ENCODE measurements at places on chromosomes 1 and 21.

- DNase-seq = peak; percentile 79
Observed at GRCh38 chr1:16076031-16076864, 2.8 kb upstream of the FAM131C start.

DNA sequence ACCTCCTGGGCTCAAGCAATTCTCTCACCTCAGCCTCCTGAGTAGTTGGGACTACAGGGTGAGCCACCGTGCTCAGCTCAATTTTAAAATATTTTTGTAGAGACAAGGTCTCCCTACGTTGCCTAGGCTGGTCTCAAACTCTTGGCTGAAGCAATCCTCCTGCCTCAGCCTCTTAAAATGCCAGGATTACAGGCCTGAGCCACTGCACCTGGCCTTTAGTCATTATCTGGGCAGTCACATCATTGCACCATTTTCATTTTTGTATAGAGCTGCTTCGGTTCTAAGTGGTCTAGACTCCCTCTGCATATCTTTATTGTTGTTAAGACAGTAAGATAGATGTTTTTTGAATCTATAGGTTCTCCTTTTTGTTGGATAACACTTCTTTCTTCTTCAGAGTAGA is 39.9 kb downstream of the ATF3 start:
- no peak for DNase-seq

DNA sequence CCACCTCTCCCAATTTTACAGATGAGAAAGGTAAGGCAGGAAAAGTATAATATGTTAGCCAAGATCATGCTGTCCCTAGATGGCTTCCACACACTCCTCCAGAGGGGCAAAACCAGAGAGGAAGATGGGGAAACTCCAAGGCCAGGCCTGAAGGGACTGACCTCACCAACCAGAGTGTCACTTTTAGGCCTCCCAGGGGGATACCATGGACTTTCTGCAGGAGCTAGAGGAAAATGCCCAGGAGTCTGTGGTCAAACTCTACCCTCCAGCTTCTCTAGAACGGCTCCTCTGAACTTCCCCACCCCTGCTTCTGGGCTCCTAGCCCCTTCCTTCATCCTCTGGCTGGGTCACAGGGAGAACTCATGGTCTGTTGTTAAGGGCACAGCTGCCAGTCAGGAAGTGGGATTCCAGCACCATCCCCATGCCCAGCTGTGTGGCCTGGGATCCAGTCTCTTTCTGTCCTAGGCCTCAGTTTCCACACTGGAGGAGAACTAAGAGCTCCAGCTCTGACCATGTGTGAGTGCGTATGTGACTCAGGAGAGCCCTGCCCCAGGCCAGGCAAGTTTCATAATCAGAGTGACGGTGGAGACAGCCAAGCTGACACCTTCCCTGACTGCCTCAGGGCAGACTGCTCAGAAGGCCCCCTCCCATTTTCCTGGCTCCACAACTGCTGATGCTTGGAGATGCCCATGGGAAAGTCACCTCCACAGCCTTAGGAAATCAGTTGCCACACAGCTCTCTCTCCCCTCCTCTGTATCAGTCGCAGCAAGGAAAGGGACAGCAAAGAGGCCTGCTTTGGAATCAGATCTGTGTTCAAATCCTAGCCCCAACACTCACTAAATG is 1.9 kb downstream of the IGSF8 start:
- no peak for DNase-seq

GRCh38 chr1:202187041-202187671 is 6.4 kb upstream of the LGR6 start:
- no peak for DNase-seq

GRCh38 chr21:35599164-35599563 is 461.2 kb downstream of the SETD4 start:
- DNase-seq = no peak

DNA sequence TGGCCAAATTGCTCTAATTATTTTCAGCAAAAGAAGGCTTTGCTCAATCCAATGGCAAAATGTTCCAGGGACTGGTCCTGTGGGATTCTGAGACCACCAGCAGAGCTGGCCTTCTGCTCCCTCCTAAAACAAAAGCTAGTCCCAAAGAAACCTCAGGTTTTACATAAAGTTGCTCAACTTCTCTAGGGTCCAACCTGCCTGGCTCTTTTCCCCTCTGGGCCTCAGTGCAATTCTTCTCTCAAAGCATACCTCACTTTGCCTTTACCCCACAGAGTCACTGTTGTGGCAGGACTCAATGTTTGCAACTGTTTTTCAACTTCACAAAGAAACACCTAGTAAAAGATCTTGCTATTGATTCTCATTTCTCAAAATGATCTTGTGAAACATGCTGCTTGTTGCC is 39.8 kb downstream of the TBX15 start:
- DNase-seq = no peak

DNA sequence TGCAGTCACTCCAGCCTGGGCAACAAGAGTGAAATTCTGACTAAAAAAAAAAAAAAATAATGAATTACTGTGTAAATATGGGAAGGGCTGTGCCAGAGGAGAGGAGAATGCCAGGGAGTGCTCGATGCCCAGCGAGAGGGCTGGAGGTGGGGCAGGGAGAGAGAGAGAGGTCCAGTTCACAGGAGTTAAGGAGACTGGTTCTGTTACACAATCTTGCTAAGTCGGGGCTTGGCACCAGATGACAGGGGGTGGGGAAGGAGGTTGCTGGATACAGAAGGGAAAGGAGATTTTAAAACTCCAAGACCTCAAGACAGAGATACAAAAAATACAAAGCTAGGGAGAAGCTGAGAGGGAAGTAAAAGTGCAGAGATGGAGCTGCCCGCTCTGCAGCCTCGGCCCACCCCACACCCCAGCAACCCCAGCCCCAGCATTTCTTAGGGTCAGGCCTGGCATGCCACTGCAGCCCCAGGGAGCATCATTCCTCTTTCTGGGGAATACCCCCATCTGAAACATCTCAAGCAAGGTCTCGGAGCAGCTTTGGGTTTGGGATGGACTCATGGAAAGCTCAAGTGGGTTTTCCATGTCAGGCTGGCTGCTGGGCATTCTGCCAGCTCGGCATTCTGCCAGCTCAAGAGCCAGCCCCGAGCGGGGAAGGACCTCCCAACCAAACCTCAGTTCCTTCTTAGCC is 991 bp downstream of the SELENBP1 start:
- peak; percentile 22 for DNase-seq

GRCh38 chr1:210746024-210746731 is 387.8 kb downstream of the KCNH1 start:
- DNase-seq = no peak

DNA sequence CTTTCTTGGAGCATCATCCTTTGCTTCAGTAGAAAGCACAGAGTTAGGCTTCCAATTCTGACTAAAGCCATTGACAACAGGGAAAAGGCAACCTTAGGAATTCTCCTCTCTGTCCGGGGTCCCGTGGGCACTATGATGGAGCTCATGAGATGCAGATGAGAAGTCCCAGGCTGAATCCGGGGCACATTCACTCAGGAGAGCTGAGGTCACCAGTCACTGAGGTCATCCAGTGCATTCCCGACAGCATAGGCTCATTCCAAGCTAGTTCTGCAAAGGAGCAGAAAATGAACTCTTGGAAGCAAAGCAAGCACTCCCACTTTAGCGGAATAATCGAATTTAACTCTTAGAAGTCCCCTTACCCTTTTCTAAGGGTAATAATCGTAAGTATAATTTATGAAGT is 6.8 kb downstream of the CR1 start:
- DNase-seq = no peak

DNA sequence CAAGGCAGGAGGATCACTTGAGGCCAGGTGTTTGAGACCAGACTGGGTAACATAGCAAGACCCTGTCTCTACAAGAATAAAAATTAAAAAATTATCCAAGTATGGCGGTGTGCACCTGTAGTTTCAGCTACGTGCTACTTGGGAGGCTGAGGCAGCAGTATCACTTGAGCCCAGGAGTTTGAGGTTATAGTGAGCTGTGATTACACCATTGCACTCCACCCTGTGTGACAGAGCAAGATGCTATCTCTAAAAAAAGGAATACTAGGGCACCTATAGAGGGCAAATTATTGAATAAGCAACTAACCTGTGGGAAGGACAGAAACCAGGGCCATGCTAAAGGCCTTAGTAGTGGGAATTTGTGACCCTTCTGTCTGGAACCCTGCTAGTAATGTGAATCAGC is 86.1 kb downstream of the TENT5C start:
- DNase-seq = no peak

GRCh38 chr1:204469304-204469703 is 25.3 kb downstream of the PIK3C2B start:
- DNase-seq = no peak

GRCh38 chr1:28853093-28853742 is 41.2 kb downstream of the OPRD1 start:
- no peak for DNase-seq

DNA sequence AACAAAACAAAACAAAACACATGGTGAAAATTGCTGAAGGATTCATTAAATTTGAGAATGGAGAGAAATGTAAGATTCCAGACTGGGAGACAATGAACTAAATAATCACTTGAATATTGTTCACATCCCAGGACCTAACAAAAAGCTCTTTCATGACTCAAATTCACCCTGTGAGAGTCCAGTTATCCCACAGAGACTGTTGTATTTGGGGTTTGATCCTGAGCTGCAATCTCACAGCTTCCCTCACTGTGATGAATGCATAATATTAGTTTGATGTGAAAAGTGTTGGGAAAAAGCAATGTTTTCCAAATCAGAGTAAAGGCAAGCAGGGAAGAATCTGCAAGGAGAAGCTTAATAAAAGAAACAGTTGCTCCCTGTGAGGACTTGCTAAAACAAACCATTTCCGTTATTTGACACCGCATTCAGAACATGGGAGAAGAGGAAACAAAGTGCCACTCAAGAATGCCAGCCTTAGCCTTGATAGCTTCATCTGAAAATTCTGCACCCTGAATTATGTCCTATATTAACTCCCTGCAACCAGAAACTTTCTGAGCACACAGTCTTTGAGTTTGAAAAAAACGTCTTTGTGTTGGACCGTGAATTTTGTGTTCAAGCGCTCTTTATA is 208.8 kb downstream of the DAB1 start:
- DNase-seq = no peak

- no peak for DNase-seq
Observed at GRCh38 chr1:180536821-180537372, 21.9 kb upstream of the OVAAL start.

- peak; percentile 42 for DNase-seq
Observed at GRCh38 chr1:43688594-43689000, 18.7 kb upstream of the ST3GAL3 start.

DNA sequence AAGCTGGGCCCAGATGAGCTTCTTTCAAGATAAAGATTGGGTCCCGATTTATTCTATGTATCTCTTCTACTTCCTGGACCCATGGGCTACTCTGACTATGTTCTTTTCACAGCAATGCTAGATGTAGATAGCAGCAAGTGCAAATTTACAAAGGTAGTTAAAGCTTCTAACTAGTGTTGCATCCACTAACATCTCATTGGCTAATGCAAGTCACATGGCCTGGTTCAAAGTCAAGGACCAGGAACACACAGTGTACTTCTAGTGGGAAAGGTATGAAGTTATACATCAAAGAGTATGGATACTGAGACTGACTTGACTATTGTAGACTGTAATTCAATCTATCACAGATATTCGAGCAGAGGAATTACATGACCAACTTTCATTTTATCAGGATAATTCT is 588.8 kb downstream of the PLA2G4A start:
- no peak for DNase-seq

- DNase-seq = no peak
Observed at GRCh38 chr1:241356519-241357365, at the start of gene RGS7. Gene RGS7 (minus strand): TSS chr1:241357205.

DNA sequence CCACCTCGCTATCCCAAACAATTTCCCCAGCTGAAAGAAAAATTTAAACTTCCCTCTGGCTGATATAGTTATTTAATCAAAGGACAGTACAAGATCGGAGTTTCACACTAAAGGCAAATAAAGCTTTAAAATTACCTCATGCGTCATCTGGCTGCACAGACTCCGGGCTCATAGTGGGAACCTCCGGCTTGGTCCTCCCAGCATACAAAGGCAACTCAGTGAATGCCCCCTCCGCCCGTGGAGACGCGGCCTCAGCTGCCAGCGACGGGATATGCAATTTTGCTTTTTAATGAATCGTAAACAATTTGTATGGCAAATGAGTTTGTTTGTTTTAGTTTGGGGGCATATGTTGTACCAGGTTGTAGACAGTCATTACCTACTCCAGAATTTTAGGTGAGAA is 214.6 kb upstream of the NFIA start:
- DNase-seq = no peak

DNA sequence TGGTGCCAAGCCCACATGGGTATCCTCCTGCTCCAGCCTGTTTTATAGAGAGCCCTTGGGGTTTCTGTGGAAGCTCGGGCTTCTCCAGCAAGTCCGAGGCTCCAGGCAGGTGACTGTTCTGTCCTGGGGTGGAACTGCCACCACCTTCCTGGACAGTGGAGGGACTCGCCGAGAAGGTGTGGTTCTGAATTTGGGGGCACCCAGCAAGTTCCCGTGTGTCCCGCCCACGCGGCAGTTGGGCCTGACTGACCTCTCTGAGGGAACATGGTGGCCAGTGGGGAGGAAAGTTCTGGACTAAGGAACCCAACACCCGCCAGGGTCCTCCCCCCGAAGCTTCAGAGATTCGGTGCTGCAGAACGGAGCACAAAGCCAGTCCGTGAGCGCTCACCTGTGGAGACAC is 158.1 kb upstream of the C1orf174 start:
- no peak for DNase-seq

DNA sequence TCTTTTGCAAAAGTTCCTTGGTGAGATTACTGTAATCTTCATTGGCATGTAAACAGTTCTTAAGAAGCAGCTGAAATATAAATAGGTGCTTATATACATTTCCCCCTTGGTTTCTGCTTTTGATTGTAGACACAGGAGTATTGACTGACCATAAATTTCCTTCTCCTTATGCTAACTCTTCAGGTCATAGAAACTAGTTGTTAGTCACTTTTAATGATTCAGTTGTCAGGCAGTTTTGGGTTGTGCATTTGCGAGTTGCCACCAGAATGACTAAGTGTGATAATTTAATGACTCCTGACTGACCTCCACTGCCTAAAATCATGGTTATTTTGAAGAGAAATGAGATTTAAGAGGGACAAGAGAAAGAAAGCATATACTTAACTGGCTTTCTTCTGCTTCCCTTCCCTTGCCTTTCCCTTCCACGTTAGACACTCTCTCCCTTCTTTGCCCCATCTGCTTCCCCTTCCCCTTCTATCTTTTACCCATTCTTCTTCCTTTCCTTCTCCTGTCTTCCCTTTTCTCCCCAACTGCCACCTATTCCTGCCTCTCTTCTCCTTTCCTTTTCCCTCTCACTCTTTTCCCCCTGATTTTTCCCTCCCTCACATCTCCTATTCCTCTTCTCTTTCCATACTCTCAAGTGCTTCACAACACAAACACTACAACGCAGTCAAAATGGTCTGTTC is 12.3 kb downstream of the ZMPSTE24 start:
- no peak for DNase-seq

DNA sequence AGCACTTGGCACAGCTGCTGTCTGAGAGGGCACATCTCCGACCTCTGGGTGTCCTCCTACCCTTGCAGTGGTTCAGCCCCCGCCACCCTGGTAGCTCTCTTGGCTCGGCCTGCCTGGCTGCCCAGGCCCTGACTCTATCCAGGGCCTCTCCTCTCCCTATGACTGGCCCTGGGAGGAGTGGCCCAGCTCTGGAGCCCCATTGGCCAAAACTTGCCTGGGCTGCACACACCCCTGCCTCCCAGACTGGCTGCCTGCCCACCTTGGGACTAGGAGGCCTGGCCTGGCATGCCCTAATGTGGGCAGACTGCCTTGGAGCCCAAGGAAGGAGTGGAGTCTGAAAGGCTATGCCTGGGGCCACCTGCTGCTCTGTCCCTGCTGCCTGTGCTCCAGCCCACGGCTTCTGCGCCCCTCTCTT is 33.6 kb downstream of the ACOT11 start:
- DNase-seq = peak; percentile 69
